ENCODE measurements at places on chromosomes 11 and 22.

DNA sequence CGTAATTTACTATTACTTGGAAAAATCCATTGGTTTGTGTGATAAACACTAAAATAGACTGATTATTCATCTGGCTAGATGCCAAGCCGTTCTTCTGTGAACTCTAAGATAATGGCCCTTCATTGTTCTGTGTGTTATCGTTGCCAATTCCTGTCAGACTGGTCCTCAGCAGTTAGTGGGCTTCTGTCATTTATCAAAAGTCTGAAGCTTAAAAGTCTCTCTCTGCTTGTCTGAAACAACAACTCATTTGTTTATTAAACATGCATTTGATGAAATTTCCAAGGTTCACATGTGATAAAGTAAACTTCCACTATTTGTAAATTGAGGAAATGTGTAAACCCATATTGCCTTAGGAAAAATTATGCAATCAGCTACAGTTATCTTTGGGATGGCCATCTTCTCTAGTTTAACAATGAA, 21.1 kb upstream of the RDX start:
- DNase-seq, result no peak

DNA sequence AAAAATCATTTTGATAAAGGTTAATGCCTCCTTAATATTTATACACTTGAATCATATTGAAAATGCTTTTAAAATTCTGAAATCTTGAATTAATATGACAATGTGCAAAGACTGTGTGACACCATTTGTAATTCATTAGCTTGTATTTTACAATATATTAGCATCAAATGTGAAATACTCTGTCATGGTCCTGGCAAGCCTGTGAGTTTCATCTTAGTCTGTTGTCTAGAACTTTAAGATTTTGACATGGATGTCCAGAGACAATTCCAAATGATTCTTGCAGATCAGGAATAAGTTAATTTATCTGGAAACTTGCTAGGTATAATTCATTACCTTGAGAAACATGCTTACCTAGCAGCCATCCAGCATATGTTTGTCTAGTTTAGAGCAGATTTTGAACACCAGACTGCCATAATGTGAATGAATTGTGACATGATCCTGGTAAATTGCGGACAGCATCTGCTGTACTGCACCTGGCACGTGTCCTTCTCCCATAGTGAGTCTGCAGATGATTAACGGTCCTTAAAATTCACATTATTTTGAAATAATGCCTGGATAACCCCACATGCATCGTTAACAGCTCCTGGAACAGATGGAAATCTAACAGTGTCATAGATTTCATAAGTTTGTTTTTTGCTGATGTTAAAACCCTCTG, 34.5 kb upstream of the DEUP1 start:
- DNase-seq, result no peak

DNA sequence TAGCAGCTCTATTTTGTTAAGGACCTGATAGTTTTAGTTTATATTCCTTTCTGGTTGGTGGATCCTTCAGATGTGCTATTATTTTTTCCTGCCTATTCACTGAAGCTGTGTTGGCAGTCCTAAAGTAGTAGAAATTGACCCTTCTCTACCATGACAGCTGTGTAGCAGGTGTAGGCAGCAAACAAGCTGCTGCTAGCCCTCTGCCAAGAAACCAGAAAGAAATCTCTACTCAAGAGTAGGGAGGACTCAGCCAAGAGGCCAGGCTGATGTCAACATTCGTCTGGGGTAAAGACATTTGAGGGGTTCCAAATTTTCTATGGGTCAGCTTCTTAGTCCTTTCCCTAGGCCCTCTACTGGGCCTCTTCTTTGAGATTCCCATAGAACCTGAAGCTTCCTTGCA, 51.2 kb downstream of the CSTF3 start:
- no peak for DNase-seq

- DNase-seq, result no peak
Observed at GRCh38 chr22:45227645-45228400, 12.9 kb downstream of the KIAA0930 start.

DNA sequence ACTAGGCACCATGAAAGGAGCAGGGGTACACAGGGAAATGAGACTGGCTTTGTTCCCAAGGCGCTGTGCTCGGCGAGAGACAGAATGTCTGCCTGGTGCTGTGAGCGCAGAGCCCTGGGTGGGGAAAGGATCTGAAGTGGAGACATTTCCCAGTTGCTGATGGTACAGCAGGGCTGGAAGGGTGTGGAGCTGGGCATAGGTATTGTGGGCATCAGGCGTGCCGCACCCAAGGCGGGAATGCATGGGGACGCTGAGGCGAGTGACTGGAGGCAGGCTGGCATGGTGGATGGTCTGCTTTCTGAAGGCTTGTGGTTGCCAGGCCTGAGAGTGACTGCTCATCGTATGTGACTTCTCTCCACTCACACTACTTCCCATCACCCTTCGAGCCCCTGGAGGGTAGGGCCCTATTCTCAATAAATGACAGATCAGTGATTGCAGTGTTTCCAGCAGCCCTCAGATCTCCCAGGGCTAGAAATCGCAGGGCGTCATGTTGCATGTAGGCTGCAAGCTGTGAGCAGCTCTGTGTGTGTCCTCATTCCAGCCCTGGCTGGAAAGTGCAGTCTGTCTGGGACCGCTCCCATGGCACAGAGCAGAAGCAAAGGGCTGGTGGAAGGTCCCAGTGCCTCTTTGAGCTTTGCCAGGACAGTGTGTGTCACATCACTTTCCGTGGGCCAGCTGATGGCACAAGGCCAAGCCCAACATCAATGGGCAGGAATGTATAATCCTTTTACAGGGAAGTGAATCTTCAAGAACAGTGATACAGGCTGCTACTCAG, 67.7 kb downstream of the TBC1D22A start:
- no peak for DNase-seq

GRCh38 chr11:61791737-61792309, 576 bp downstream of the TMEM258 start:
- no peak for DNase-seq

DNA sequence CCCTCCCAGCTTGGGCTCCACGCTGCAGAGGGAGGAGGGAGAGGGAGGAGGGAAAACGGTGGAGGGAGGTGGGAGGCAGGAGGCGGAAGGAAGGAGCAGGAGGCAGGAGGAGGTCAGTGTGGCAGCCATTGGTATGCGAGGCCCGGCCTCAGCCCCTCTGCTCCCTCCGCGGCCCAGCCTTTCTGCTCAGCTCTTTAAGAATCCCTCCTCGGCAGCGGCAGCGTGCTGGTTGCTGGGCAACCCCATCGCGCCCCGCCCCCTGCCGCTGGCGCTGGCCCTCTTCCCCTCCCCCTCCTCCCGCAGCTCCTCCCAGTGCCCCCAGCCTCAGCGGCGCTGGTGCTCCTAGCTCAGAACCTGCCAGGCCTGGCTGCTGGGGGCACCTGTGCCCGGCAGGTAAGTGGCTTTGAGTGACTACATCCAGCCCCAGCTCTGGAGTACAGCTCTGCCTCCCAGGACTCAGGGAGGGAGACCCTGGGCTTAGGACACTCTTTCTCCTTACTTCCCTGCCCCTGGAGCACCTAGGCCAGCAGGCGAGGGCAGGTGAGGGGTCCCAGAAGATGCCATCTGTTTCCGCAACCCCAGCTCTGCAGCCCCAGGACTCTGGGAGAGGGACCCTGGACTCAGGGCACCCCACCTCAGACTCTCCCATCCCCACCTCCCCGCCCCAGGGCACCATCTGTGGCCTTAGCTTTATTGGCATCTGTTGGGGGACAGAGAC, 7.2 kb upstream of the FLRT1 start:
- no peak for DNase-seq

DNA sequence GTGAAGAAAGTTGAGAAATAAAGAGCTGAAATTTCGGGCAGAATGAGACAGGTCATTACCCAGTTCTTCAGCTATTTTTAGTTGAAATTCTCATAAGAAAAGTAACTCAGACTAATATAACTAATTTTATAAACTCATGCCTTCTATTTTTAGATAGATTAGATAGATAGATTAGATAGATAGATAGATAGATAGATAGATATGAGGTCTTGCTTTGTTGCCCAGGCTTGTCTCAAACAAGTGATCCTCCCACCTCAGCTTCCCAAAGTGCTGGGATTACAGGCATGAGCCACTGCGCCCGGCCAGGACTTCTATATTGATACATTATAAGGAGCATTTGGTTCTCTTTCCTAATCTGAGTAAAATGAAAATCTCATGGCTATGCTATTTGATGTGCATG, 26.9 kb upstream of the OR8G1 start:
- no peak for DNase-seq

- DNase-seq, result no peak
Observed at GRCh38 chr11:859394-860131, 16.9 kb downstream of the TSPAN4 start.

DNA sequence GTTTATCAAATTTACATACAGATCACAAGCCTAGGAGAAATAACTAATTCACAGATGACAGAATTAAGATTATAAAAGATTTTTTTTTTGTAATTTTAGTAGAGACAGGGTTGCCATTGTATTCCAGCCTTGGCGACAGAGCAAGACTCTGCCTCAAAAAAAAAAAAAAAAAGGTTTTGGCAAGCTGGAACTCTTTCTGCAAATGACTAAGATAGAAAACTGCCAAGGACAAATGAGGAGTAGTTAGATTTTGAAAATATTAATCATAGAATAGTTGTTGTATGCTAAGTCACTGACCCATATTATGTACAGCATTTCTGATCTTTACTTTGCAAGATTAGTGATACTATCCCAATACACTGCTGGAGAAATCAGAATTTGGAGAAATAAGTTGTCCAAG, 99.2 kb downstream of the C11orf65 start:
- no peak for DNase-seq

GRCh38 chr11:63667995-63668795, 3.0 kb downstream of the ATL3 start:
- DNase-seq, result no peak

DNA sequence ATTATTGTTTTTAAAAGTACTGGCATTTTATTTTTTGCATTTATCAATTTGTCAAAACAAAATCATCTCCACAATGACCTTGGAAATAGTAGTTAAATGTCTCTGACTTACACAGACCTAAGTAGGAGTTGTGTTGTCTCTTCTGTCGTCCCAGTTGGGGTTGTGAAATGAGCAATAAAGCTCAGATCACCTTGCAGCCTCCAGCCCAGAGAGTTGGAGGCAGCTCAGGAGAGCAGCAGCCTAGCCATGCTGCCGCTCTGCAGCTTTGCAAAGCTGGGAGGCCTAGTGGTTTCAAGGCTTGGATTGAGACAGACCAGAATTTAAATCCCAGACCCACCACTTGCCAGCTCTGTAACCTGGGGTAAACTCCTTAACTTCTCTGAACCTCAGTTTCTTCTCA, 65.2 kb upstream of the CRYBB3 start:
- DNase-seq, result no peak

- DNase-seq, result no peak
Observed at GRCh38 chr22:39616051-39616450, 45.5 kb downstream of the CACNA1I start.

GRCh38 chr22:43396934-43397457, 14.8 kb upstream of the MPPED1 start:
- DNase-seq, result no peak

DNA sequence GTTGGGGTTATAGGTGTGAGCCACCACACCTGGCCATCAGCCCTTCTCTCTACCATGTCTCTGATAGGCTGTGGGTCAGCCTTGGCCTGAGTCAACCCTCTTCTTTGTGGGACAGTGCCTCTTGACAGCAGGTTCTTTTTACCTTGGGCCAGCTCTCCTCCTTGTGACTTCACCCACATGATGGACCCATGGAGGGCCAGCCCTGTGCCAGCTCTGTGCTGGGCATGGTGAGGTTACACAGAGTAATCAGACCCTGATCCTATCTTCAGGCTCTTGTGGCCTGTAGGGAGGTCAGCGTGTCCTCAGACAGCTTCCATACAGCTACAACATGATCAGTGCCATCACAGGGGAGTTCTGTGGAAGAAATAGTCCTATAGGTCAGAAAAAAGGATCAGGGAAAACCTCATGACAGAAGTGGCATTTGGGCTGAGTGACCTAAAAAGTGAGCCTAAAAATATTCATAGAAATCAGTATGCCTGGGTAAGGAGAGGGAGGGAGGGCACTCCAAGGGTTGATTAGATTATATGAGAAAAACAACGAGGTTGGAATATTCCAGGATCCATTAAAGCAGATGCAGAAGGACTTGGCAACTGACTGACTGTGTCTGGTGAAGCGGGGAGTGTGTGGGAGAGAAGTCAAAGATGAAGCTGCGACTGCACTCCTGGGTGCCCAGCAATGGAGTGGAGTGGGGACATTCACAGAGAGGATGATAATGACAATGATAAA, 17.1 kb downstream of the OTOG start:
- no peak for DNase-seq

GRCh38 chr11:109960831-109961230, 132.4 kb upstream of the ZC3H12C start:
- DNase-seq, result no peak

GRCh38 chr11:99505316-99505715, 484.6 kb downstream of the CNTN5 start:
- no peak for DNase-seq

GRCh38 chr11:102882389-102883024, 7.7 kb upstream of the MMP12 start:
- no peak for DNase-seq

GRCh38 chr22:20173772-20174171, 22.9 kb upstream of the CCDC188 start:
- DNase-seq, result no peak

GRCh38 chr11:121420398-121420797, 31.7 kb upstream of the SORL1 start:
- DNase-seq, result no peak

DNA sequence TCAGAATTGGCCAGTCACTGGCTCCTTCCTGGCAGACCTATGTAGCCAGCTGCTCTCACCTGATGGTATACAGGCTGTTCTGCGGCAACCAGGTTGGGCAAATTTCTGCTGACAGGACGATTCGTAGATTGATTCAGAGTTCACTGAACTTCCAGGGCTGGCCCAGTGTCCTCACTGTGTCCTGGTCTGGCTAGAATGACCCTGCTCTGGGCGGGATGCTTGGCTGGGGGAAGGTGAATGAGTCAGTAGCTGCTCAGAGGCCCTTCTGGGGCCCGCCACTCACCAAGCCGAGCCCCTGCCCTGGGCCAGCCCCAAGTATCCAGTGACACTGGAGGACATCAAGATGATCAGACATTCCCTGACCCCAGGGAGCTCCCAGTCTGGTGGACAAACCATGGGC, 62.9 kb upstream of the WNT11 start:
- no peak for DNase-seq

DNA sequence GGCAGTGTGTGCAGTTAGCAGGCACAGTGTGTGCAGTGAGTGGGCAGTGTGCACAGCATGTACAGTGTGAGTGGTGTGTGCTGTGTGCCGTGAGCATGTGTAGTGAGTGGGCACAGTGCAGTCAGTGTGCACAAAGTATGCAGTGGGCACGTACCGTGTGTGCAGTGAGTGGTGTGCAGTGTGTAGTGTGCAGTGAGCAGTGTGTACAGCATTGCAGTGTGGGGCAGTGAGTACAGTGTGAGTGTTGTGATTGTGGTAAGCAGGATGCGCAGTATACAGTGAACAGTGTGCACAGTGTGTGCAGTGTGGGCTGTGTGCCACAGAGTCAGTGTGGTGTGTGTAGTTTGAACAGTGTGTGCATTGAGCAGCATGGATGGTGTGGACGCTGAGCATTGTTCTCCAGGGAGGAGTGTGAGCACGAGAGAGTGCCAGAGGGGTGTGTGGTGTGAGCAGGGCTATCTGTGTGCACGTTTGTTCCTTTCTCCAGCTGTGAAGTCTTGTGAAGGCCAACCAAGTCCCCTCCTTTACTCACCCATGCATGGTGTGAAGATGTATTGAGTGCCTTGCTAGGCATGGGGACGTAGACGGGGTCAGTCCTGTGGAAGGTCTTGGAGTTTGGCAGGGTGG, 3.0 kb downstream of the SHANK3 start:
- no peak for DNase-seq

All from stimulated activated CD4-positive, alpha-beta T cell treated with anti-CD3 and anti-CD28 coated beads, Interleukin-1b, Interleukin-23, amount 100 ng/mL, for 1 hour (primary cell).